ENCODE measurements at places on chromosomes 1 and 21. TPM values are rescaled to one million over a fixed set of nuclear protein-coding genes. Genes with fewer than 3 reads are reported as not detected.
A peak's percentile ranks its signal among the peaks of the same experiment; 100 is the strongest.

- DNase-seq, result no peak
- no peak overlapping the region for H3K27ac ChIP-seq
- no peaks in the 10 kb centered on the region for H3K4me1 ChIP-seq
- H3K27me3 ChIP-seq, result peaks cover 6% of the 10 kb centered on the region
Observed at GRCh38 chr1:230010603-230011332, 56.3 kb upstream of the GALNT2 start.

GRCh38 chr1:209597499-209597898, 14.0 kb downstream of the CAMK1G start:
- H3K27me3 ChIP-seq, result peaks cover 2% of the 10 kb centered on the region
- H3K27ac ChIP-seq, result no peak overlapping the region
- H3K36me3 ChIP-seq, result no peaks in the 10 kb centered on the region
- peaks cover 8% of the 10 kb centered on the region for H3K4me1 ChIP-seq

DNA sequence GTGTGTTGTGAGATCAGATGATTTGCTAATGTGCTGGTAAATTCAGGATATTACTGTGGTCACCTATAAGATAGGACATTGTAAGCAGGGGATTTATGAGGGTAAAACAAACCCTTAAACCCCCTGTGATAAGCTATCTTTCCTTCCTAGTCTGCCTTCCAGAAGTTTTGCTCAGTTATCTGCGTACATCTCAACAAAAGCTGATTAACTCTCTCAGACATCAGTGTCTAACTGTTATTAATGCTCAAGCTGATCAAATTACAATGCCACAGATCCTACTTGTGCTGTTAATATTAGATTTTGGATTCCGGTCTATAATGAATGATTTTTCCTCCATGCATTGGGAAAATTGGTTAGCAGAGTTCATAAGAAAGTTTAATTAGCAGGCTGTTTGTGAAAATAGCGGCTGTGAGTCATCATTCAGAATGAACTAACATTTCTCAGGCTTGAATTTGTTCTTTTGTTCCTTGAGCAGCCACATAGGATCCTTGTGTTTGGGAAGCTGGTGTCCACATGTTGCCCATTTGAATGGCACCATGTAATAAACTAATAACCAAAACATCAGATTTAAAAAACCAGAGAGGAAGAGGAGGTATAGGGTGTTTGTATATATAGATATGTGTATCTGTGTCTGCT, 48.7 kb downstream of the ELAVL4 start:
- peak overlapping the region; percentile 29 for H3K27ac ChIP-seq
- H3K4me3 ChIP-seq, result peak overlapping the region; percentile 1
- H3K27me3 ChIP-seq, result peaks cover 7% of the 10 kb centered on the region
- DNase-seq, result no peak

GRCh38 chr1:184296466-184297243, 90.2 kb upstream of the C1orf21 start:
- no peak for DNase-seq
- H3K4me3 ChIP-seq, result no peak overlapping the region
- no peak overlapping the region for H3K27ac ChIP-seq
- peaks cover 7% of the 10 kb centered on the region for H3K36me3 ChIP-seq
- peaks cover 24% of the 10 kb centered on the region for H3K4me1 ChIP-seq

GRCh38 chr1:197351821-197352440, 83.9 kb downstream of the CRB1 start:
- H3K4me1 ChIP-seq, result no peaks in the 10 kb centered on the region
- H3K27ac ChIP-seq, result no peak overlapping the region
- H3K36me3 ChIP-seq, result no peaks in the 10 kb centered on the region
- H3K27me3 ChIP-seq, result no peaks in the 10 kb centered on the region

DNA sequence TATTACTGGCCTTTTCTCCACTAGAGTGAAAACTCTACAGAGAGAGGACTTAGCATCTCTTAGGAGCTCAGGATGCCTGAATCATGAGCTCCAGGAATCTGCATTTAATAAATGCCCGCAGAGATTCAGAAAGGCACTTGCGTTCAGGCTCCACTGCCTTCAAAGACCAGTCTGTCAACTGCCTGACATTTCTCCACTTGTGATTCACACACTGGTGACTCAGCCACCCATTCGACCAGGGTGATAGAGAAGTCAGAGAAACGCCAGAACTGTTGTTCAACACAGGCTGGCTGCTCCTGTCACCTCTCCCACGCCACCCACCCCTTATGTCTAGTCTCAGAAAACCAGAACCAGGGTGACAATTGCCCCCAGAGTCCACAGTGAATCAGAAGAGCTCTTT, 26.9 kb upstream of the LBR start:
- no peaks in the 10 kb centered on the region for H3K4me1 ChIP-seq
- H3K36me3 ChIP-seq, result peaks cover 11% of the 10 kb centered on the region
- H3K4me3 ChIP-seq, result no peak overlapping the region
- peaks cover 11% of the 10 kb centered on the region for H3K27me3 ChIP-seq

GRCh38 chr1:230005040-230005439, 62.0 kb upstream of the GALNT2 start:
- no peaks in the 10 kb centered on the region for H3K4me1 ChIP-seq
- H3K36me3 ChIP-seq, result peaks cover 5% of the 10 kb centered on the region
- H3K27ac ChIP-seq, result no peak overlapping the region
- H3K4me3 ChIP-seq, result no peak overlapping the region
- DNase-seq, result no peak

DNA sequence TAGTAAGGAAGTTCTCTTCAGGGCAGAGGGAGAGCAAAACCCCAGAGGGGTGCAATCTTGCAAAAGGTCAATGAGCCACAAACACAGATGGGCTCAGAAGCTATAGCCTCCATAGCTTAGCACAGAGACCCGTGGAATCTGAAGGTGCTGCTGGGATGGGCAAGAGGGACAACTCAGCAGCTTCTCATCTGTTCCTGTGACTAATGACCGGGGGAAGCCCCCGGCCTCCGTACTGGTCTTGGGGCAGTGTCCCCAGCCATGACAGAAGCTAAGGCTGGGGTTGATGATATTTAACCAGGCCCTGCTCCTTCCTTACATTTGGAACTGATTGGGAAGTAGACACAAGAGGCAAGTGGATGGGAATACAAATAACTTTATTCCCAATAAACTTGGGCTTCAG, 19.1 kb downstream of the EXOC8 start:
- H3K4me3 ChIP-seq, result no peak overlapping the region
- no peak for DNase-seq
- H3K36me3 ChIP-seq, result no peaks in the 10 kb centered on the region
- no peaks in the 10 kb centered on the region for H3K4me1 ChIP-seq
- H3K27me3 ChIP-seq, result no peaks in the 10 kb centered on the region
- H3K27ac ChIP-seq, result no peak overlapping the region

DNA sequence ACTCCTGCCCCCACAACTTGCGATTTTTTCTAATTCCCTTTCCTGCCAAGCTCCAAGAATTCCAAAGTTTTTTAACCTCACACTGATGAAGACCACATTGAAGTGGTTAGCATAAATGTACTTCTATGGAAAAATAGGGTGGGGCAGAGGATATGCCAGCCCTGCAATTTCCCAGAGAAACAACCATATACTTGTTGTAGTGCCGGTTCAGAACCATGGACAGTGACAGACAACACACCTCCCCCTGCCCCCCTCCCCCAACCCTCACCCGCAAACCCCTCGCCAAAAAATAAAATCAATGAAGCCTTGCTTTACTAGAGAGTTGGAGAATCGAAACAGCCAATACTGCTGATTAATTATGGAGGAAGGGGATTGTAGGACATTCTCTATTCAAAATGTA, 109.5 kb upstream of the GRIK3 start:
- no peak overlapping the region for H3K4me3 ChIP-seq
- H3K27ac ChIP-seq, result no peak overlapping the region
- peaks cover 5% of the 10 kb centered on the region for H3K27me3 ChIP-seq
- H3K36me3 ChIP-seq, result no peaks in the 10 kb centered on the region

DNA sequence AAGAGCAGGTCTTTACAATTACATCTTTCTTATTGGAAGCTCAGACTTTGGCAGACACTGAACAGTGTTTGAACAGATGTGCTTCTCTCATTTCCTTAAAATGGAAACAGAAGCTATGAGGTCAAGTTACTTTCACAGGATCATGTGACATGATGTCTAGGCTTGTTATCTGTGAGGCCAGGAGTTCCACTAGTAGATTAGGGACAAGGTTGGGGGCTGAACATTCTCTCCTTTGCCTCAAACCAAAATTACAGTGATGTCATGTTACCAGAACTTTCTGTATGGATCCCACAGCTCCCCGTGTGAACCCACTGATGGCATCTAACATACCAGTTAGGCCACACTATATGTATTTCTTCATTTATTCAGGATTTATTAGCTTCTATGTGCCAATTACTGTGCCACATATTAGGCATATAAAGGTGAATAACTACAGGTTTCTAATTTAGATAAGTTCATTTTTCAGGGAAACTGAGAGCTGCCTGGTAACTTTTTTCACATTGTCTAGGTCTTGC, 6.0 kb downstream of the DYNLT5 start:
- H3K27me3 ChIP-seq, result no peaks in the 10 kb centered on the region
- no peak for DNase-seq
- H3K27ac ChIP-seq, result peak overlapping the region; percentile 73
- H3K36me3 ChIP-seq, result peaks cover under 1% of the 10 kb centered on the region

DNA sequence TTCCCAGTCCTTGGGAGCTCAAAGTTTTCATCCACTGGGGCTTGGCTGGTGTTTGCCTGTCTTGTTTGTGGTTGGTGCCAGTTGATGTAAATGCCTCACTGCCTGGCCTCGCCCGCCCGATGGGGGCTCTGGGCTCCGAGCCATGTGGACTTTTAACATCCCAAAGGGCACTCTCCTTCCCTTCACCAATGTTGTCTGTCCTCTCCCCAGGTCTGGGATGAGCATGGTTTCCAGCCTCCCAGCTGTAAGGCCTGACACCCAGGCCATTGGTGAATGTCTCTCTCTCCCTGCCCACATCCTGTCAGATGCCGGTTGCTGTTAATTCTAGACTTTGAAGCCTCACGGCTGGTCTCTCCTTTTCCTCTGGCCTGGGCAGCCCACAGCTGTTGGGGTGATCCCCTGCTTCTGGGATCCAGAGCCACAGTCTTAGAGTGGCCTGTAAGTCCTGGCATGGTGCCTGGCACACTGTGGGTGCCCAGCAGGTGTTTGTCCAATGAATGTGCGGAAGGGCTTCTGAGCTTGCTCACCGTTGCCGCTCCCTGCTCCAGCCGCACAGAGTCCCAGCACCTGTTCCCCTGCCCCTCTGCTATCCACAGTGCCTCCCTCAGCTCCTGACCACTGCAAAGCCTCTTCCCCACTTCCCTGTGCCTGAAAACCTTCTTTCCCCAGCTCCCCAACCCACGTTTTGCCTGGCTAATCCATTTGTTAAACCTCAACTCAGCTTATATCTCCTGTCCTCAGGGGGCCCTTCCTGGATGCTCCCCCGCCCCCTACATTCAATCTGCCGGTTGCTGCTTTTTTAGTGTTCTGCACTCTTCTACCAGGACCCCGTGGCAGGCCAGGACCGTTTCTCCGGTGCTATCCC, 3.3 kb upstream of the C1orf174 start:
- H3K4me3 ChIP-seq, result peak overlapping the region; percentile 10
- no peaks in the 10 kb centered on the region for H3K36me3 ChIP-seq
- peaks cover 6% of the 10 kb centered on the region for H3K27me3 ChIP-seq
- no peak for DNase-seq
- H3K4me1 ChIP-seq, result peaks cover 14% of the 10 kb centered on the region

GRCh38 chr1:212562771-212563170, 45.8 kb upstream of the ATF3 start:
- DNase-seq, result no peak
- H3K27ac ChIP-seq, result no peak overlapping the region
- peaks cover 22% of the 10 kb centered on the region for H3K4me1 ChIP-seq
- H3K4me3 ChIP-seq, result no peak overlapping the region
- H3K27me3 ChIP-seq, result peaks cover 12% of the 10 kb centered on the region

DNA sequence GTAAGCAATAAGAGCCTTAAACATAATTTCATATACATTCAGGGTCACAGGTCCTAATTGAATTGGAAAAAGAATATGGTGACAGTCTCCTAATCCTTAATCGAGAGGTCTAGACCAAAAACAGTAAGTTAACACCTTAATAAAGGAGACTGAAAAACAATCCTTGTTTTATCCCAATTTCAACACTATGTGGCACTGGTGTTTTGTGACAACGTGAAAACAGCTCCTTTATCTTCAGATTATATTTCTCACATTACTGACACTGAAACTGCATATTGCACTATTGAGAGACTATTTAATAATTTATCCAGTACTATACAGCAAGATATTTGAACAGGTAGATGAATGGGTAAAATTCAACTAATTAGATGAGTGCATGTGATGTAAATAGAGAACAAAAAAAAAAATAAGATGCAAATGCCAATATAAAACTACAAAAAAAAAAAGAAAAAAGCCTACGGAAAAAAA, 34.1 kb downstream of the TP53BP2 start:
- no peaks in the 10 kb centered on the region for H3K27me3 ChIP-seq
- H3K4me3 ChIP-seq, result no peak overlapping the region
- no peaks in the 10 kb centered on the region for H3K36me3 ChIP-seq

DNA sequence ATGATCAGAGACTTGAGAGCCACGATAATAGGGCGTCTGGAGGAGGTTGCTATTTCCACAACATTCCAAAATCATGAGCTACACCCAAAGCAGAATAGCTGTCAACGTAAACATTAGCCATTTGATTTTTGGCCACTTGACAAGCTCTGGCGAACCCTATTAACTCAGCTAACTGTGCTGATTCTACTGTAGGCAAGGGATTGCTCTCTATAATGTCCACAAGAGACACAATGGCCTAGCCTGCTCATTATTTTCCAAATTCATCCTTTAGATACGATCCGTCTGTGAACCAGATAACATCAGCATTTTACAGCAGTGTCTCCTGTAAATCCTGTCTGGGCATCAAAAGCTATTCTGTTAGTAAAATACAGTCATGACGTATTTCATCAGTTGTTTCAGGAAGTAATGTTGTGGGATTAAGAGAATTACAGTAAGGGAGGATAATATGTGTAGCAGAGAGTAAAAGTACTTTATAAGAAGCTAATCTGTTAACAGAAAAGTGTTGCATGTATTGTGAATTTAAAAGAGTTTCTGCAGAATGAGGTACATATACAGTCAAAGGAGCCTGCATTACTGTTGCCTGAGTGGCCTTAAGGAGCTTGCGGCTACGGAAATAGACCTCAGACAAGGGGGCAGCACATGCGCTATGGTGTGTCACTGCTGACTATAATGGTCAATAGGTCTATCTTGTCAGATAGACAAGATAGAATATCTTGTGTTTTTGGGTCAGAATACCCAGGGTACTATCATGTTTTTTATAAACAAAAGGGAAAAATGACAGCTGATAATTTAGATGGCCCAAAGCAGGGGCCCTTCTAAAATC, 44.9 kb upstream of the TINAGL1 start:
- no peaks in the 10 kb centered on the region for H3K36me3 ChIP-seq
- no peak for DNase-seq
- H3K27me3 ChIP-seq, result no peaks in the 10 kb centered on the region
- H3K4me3 ChIP-seq, result no peak overlapping the region
- no peaks in the 10 kb centered on the region for H3K4me1 ChIP-seq

DNA sequence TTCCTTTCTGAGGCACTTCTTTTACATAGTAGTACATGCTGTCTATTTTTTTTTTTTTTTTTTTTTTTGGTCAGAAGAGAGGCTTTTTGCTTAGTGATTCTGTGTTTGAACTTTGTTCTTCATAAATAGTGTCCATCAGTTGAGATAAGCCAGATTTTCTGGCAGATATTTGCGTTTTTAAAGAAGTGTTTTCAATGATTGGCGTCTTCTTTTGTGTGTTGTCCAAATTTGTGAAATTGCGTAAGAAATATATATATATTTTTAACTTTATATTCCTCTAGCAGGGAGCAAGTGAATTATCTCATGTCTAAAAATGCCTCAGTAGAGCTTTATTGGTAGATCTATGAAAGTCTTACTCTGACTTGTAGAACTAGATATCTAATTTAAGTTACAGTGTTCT, 28.3 kb downstream of the NEK7 start:
- H3K27ac ChIP-seq, result no peak overlapping the region
- H3K4me3 ChIP-seq, result no peak overlapping the region
- no peaks in the 10 kb centered on the region for H3K36me3 ChIP-seq

The SEC16B gene
- total RNA-seq, result 0.93 TPM

The KLHDC9 gene
- 10.9 TPM for total RNA-seq

The HJV gene
- total RNA-seq, result not detected

The KCNQ4 gene
- total RNA-seq, result 0.76 TPM

The DISP3 gene
- total RNA-seq, result 179 TPM

The EDN2 gene
- total RNA-seq, result not detected

The SPRR2D gene
- not detected for total RNA-seq

Data from glutamatergic neuron (in vitro differentiated cells).